ENCODE measurements at places on chromosomes 3 and 15.

- no peak for DNase-seq
Observed at GRCh38 chr15:33194237-33194636, 277 bp downstream of the FMN1 start.

DNA sequence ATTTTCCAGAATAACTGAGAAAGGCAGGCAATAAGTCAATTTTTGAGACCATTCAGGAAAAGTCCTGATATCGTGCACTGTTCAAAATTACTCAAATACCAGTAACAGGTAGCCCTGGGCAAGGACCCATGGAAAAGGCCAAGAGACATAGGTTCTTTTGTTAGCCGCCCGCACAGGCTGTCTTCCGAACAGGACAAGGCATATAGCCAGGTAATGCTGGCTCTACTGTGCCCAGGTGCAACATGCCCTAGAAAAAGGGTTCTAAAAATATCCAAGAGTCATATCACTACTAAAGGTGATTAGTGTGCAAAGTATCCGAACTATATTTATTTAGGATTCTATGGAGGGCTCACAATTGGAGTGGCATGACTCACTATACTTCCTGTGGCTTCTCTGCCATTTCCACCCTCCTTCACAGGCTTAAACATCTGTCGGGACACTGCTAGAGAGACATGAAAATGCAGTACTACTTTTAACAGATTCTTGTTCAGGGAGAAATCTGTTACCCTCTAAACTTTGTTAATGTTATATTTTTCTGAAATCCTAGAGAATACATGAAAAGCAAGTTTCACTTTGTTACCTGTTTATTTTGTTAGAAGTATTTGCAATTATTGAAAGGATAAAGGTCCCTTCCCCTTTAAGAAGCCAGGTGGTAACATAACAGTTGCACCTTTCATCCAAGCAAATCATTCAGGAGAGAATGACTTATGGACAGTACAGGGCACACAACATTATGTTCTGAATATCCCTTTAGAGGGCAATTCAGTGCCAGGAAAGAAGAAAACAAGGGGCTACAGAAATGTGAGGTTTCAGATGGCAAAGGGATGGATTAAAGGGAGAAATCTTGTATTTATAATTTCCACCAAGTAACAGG lies 293.3 kb upstream of the THBS1 start:
- DNase-seq, result no peak

- DNase-seq, result no peak
Observed at GRCh38 chr15:57472861-57473260, 96.6 kb downstream of the CGNL1 start.

DNA sequence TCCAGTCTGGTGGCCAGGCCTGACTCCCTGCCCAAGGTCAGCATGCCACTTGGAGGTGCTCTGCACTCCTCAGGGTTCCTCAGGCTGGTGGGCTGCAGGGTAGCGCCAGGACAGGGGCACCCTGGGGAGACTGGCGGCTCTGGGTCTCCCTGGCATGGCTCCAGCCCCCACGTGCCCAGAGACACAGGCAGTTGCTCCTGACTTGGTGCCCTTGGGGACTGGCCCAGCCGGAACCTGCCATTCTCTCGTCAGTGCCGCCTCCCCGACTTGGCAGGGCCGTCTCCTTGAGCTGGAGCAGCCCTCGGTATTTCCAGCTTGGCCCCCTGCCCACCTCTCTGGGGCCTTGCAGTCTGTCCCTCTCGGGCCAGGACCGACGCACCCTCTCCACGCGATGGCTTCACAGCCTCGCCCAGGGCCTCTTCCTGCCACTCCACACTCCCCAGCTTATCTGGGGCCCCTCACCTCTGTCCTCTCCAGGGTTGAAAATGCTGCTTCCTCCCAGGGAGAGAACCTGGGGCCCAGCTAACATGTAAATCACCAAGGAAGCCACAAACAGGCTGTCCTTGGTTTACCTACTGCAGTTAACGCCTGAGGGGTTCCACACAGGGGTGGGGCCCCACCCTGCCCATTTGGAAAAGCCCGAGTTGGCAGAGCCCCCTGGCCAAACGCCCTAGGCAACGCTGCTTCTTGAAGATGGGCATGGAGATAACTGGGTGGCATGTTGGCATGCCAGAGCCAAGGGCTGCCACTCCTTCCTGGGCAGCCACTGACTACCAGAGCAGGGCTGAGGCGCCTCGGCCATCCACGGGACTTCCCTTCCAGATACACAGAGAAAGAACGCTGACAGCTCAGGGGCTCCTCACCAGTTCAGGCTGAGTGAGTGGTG lies 61.4 kb downstream of the SMAD6 start:
- DNase-seq, result no peak

DNA sequence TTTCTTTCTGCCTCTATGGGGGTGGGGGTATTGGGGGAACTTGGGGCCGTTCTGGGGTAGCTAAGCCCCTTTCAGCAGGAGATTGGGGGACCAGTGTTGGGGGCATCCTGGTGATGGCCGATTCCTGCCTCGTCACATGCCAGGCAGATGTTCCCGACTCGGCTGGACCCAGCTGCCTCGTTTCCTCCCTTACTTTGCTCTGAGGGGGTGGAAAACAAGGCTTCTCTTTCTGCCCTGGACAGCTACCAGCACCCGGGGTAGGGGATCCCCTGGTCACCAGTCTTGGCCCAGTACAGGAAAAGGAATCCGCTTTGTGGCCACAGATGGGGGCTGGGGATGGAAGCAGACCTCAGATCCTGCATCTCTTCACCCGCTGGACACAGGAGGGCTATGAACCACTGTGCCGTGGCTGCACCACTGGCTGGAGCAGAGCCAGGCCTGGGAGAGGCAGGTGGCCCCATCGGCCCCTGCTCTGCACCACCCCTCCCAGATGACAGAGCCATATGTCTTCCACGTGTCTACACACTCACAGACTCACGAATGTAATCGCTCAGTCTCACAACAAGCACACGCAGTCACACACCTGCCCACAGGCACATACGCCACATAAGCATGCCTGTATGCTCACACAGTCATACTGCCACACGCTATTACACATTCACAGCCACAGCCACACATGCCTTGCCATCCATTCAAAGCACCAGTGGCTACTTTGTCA lies 12.4 kb downstream of the SNX33 start:
- DNase-seq, result no peak

GRCh38 chr3:64667887-64668581 lies 19.8 kb downstream of the ADAMTS9 start:
- DNase-seq, result no peak

GRCh38 chr15:42914728-42915497 lies 5.7 kb downstream of the TTBK2 start:
- no peak for DNase-seq

DNA sequence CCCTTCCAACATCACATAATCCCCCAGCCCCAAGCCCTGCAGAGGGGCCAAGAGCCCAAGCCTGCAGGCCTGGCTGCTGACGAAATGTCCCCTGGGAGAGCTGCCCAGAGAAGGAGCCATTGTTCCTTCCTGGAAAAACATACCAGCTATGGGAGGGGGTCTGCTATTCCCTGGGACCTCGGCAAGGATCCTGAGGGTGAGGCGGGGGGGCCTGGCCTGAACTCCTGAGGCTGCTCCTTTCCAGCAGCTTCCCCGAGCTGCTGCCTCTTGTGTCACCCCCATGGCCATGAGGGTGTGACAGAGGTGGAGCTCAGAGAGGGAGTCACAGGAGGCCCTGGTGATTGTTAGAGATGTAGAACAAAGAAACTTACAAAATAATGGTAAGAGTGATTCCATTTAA lies 12.9 kb downstream of the LOXL1 start:
- DNase-seq, result no peak

DNA sequence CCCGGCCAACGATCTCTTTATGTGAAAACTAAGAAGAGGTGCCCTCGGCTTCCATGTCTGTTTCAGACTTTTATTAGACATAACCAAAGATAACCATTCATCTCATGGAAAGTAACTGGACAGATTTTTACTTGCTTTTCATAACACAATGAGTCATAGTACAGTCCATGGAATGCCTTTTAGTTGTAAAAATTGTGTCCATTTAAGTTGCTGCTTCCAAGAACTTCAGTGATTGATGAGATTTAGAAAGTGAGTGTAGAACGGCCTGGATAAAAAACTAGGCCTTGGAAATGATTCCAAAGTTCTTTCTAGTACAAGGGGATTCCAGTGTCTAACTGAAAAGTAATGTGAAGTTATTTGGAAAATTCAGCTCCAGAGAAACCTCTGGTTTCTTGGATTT lies 10.8 kb downstream of the EIF2AK4 start:
- no peak for DNase-seq

GRCh38 chr15:88655103-88655553 lies 16.3 kb downstream of the ISG20 start:
- no peak for DNase-seq

DNA sequence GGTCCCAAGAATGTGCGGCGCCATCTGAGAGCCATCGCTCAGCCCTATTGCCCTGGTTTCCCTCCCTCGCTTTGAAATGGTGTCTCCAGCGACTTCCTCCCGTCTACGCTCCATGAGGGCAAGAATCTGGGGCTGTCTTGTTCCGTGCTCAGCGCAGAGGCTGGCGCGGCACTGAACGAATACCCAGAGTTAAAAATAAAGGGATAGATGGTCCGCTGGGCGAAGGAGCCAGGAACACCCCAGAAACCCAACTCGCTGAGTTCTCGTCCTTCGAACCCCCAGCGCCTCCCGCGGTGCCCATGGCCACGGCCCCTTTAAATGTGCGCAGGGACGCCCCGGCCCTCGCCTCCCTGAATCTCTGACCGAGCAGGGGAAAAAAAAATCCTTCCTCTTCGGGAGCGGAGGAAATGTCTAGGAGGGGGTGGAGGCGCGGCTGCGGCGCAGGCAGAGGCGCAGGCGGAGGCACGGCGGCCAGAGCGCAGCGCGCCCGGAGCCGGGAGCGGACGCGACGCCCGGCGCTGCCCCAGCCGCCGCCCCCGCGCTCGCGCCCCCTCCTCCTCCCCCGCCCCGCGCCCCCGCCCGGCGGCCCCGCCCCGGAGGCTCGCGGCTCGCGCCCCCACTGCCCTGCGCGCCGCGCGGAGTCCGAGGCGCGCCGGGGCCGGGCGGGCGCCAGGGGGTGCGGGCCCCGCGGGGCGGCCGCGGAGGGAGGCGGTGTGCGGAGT lies 8.5 kb upstream of the FGD5 start:
- no peak for DNase-seq

GRCh38 chr3:186786922-186787321 lies 3.5 kb downstream of the EIF4A2 start:
- no peak for DNase-seq

GRCh38 chr3:111607240-111607920 lies 12.2 kb upstream of the ZBED2 start:
- DNase-seq, result no peak

GRCh38 chr3:129116482-129116946 lies 5.1 kb downstream of the RAB43 start:
- peak; percentile 28 for DNase-seq

- DNase-seq, result no peak
Observed at GRCh38 chr3:48463703-48464102, 17.2 kb downstream of the ATRIP start.

- DNase-seq, result no peak
Observed at GRCh38 chr3:72266016-72266370, 481.0 kb upstream of the PROK2 start.

DNA sequence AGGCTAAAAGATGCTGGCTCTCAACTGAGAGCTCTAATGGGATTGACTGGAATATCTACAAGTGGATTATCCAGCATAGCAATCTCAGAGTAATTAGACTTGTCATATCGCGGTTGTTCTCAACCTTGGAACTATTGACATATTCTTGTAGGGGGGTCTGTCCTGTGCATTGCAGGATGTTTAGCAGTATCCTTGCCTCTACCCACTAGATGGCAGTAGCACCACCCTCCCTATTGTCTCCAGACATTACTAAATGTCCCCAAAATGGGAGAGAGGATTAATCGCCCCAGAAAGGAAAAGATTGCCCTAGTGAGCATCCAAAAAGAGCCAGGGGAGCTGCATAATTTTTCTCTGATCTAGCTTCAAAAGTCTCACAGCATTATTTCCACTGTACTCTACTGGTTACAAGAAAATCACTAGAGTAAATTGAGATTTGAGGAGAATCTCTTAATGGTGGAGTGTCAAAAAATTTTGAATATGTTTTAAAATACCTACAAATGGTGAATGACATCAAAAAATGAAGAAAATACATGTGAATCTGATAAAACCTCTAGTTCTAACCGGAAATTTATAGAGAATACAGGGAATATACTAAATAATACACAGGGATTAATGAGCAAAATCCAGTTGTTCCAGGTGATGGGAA lies 388.2 kb upstream of the AGTR1 start:
- peak; percentile 41 for DNase-seq

- no peak for DNase-seq
Observed at GRCh38 chr15:66278056-66278455, 15.3 kb upstream of the DIS3L start.

GRCh38 chr3:159721324-159721723 lies 267.3 kb upstream of the IL12A start:
- DNase-seq, result no peak

- no peak for DNase-seq
Observed at GRCh38 chr3:141275032-141275422, 43.4 kb downstream of the PXYLP1 start.

GRCh38 chr15:100005013-100005412 lies 271.8 kb upstream of the LYSMD4 start:
- DNase-seq, result no peak

GRCh38 chr3:101780661-101781060 lies 1.6 kb downstream of the NXPE3 start:
- no peak for DNase-seq

- DNase-seq, result no peak
Observed at GRCh38 chr15:68187559-68187958, 17.6 kb downstream of the CALML4 start.

DNA sequence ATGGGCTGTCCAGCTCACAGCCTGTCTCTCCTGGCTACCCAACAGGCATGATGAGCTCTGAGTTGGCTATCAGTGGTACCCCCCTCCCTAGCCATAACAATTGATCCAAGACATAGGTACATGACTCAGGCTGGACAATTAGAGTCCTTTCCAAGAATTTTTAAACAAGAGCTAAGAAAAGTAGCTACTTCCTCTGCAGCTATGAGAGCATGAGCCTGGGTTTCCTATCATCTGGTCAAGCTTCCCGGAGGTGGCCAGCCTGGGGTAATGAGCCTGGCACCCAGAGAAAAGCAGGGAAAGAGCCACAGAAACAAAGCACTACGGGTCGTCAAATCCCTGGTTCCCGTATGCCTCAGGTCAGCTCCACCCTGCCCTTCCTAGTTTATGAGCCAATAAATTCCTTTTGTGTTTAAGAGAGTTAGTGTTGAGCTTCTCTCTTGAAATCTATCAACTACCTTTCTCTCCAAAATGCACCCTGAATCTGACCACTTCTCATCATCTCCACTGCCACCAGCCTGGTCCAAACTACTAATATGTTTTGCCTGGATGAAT lies 2.3 kb upstream of the SLC51B start:
- no peak for DNase-seq

GRCh38 chr15:32663671-32664070 lies 22.2 kb downstream of the SCG5 start:
- no peak for DNase-seq

- DNase-seq, result no peak
Observed at GRCh38 chr3:54846119-54846518, 81.7 kb downstream of the LRTM1 start.

GRCh38 chr15:27491666-27492621 lies 521.0 kb downstream of the GABRG3 start:
- DNase-seq, result no peak

Measured in CD4-positive, CD25-positive, alpha-beta regulatory T cell (primary cell).